ENCODE measurements at places on chromosomes 1 and 21.

- no peak for DNase-seq
Measured at GRCh38 chr1:56797065-56797685, 22.0 kb downstream of the FYB2 start.

- no peak for DNase-seq
Measured at GRCh38 chr1:86582161-86582560, 35.3 kb downstream of the CLCA4 start.

DNA sequence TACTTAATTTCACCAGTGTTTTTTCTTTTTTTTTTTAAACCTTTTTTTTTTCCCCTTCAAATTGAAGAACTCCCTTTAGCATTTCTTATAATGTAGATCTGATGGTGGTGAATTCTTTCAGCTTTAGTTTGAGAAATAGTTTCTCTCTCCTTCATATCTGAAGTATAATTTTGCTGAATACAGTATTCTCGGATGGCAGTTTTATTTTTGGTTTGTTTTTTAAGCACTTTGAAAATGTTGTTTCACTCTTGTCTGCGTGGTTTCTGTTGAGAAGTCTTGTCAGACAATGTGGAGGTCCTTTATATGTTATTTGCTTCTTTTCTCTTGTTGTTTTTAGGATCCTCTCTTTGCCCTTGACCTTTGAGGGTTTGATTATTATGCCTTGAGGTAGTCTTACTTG, 135.1 kb downstream of the RPS6KC1 start:
- DNase-seq = no peak

- no peak for DNase-seq
Measured at GRCh38 chr21:42526379-42526727, 12.7 kb downstream of the SLC37A1 start.

- no peak for DNase-seq
Measured at GRCh38 chr1:169568497-169568896, 17.8 kb downstream of the F5 start.

DNA sequence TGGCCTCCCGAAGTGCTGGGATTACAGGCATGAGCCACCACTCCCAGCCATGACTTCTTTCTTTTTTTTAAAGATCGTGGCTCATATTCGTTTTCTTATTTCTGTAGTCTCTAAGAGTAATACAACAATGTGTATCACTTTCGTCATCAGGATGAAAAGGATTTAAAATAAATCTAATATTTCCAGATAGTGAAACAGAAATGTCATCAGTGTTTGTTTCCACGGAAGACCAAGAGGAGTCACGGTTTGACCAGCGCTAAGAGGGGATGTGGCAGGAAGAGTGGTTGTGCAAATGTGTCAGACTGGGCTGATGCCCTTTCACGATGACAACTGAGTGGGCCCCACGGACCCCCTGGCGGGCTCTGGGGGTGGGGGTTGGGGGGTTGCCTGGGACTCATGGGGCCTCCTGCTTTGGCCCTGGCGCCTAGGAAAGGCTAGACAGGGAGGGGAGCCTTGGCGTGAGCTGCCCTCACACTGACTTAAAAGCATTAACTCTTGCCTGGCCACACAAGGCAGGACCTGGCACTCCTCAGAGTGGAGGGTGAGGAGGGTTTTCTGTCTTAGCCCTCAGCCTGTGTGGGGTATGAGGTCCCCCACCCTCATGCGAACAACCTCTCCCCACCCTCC, 8.4 kb downstream of the SOX13 start:
- DNase-seq = no peak

GRCh38 chr1:72892461-72892860, 610.1 kb upstream of the NEGR1 start:
- no peak for DNase-seq

DNA sequence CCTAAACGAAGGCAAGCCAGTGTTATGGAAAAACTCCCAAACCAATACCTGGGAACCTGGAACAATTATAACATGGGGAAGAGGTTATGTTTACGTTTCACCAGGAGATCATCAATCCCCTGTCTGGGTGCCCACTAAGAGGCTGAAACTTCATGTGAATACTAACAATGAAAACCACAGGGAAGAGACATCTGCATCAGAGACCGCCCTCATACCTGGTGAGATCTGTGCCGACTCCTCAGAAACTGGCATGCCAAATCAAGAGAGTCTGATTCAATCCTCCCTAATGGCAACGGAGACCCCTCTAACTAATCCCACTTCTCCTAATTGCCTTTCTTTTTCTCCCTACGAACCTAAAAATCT, 163.2 kb downstream of the IER5 start:
- no peak for DNase-seq

- no peak for DNase-seq
Measured at GRCh38 chr1:68015971-68016370, 34.5 kb downstream of the DIRAS3 start.

GRCh38 chr1:39294531-39294930, 90.0 kb downstream of the MACF1 start:
- no peak for DNase-seq

DNA sequence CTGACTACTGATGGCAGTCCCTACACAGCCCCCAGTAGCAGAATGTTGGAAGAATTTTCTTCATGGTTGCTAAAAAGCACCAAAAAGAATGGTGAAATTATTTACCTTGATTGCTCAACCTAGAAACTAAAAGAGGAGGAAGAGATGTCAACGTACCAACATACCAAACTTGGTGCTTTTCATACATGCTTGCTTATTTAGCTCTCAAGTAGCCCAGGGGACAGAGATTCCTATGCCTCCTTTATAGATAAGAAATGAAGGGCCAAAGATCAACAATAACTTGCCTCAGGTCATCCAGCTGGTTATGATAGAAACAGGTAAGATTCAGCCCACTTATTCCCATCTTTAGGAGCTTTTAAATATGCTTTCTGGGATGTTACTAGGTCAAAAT, 170.6 kb downstream of the PIGK start:
- DNase-seq = no peak

DNA sequence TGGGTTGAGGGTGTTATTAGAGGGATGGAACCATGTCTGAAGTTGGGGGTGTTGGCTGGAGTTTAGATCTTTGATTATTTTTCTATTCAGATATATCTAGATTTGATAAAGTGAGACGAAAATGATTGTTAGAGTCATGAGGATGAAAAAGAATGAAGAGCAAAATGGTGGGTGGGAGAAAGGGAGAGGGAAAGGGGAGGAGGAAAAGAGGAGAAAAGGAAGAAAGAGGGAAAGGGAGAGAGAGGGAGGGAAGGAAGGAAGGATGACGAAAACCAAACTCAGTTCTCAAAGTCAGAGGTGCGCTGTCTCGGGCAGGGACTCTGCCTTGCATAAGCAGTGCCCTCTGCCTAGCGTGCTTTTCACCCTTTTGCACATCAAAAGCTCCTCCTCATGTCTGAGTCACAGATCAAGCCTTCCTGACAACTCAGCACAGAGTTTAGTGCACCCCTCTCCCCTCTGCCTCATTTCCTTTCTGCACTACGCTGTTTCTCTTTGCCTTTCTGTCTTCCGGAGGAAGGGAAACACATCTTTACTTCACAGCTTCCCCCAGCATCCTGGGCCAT, 225.8 kb upstream of the PROX1 start:
- peak; percentile 54 for DNase-seq

DNA sequence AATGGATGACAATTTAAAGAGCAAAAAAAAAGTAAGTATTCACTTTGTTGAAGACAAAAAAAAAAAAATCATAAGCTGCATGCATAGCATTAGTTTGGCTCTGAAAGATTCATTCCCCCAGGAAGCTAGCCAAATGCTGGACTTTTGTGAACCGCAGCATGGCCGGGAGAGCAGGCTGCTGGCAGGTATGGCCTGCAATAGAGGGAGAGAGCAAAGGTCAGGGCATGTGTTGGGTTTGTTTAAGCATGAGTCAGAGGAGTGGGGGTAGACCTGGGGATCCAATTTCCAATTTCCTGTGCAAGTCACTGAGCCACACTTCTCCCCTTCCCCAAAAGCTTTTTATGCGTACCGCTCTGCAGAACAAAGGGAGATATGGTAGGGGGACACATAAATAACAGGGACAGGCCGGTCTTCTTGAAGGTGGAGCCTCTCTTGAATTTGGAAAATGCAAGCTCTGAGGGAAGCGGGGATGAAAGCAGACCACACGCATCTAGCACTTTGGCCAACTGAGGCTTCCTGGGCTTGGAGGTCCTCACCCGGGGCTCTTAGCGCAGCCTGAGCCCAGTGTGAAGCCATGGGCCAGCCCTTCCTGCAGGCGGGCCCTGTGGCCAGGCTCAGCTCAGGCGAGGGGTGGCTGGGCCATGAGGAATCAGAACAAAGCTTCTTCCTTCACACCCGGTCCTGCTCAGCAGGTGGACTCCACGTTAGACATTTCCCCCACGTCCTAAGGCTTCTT, 171.1 kb downstream of the TOMM20 start:
- no peak for DNase-seq
